ENCODE measurements at places on chromosomes 3 and 15. TPM values are rescaled to one million over a fixed set of nuclear protein-coding genes. Genes with fewer than 3 reads are reported as not detected.

Gene RTP3
- not detected for total RNA-seq

Gene CHRNA7
- 3.1 TPM for total RNA-seq

Gene PRR20G
- total RNA-seq, result 0.54 TPM

Gene KCNH8
- not detected for total RNA-seq

Gene BUB1B
- 37.3 TPM for total RNA-seq

Gene IL5RA
- total RNA-seq, result not detected

Gene NPAP1
- total RNA-seq, result not detected

Gene PPP1R14D
- not detected for total RNA-seq

Gene ZNF774
- 1.3 TPM for total RNA-seq

Gene CPEB1
- total RNA-seq, result 2.8 TPM

Gene RLBP1
- total RNA-seq, result not detected

Gene SNURF
- total RNA-seq, result 8.4 TPM

Gene TRH
- total RNA-seq, result not detected

Gene CACNA2D2
- total RNA-seq, result 0.15 TPM

Gene GOLGA6L10
- 0.59 TPM for total RNA-seq

Gene GOLGA8H
- 1.2 TPM for total RNA-seq

Gene CCDC80
- 54.4 TPM for total RNA-seq

Gene FAM174B
- total RNA-seq, result 8.2 TPM

Gene KBTBD13
- total RNA-seq, result not detected

Gene MIX23
- total RNA-seq, result 49.9 TPM

Gene LRRC2
- not detected for total RNA-seq

All from A549 treated with ZK216348 at 1 μM for 4 hours (cell line).